ENCODE measurements at places on chromosomes 7 and 10.

DNA sequence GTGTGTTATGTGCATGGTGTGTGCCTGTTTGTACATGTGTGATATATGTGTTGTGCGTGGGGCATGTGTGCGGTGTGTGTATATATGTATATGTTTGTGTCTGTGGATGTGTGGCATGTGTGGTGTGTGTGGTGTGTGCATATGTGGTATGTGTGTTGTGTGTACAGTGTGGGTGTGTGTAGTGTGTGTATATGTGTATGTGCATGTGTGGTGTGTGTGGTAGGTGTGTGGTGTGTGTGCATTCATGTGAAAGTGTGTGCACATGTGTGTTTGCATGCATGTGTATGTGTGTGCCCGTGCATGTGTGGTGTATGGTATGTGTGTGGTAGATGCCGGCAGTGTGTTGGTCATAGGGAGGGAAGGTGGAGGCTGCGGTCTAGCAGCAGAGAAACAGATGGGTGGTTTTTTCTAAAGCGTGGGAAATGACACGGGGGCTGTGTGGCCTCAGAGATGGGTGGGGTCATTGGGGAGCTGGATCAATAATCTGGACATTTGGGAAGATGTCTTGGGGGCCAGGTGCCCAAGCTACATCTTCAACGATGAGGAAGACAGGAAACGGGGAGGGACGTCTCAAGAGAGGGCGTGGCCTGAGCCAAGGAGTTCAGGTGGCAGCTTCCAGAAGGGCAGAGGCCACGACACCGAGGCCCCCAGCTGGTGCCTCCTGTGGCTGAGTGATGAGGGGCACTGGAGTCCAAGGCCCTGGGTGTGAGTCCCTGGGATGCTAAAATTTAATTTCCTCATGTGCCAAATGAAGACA is 481.3 kb downstream of the DNAJB6 start:
- DNase-seq, result no peak

- no peak for DNase-seq
Observed at GRCh38 chr7:31991846-31992245, 78.4 kb downstream of the PDE1C start.

DNA sequence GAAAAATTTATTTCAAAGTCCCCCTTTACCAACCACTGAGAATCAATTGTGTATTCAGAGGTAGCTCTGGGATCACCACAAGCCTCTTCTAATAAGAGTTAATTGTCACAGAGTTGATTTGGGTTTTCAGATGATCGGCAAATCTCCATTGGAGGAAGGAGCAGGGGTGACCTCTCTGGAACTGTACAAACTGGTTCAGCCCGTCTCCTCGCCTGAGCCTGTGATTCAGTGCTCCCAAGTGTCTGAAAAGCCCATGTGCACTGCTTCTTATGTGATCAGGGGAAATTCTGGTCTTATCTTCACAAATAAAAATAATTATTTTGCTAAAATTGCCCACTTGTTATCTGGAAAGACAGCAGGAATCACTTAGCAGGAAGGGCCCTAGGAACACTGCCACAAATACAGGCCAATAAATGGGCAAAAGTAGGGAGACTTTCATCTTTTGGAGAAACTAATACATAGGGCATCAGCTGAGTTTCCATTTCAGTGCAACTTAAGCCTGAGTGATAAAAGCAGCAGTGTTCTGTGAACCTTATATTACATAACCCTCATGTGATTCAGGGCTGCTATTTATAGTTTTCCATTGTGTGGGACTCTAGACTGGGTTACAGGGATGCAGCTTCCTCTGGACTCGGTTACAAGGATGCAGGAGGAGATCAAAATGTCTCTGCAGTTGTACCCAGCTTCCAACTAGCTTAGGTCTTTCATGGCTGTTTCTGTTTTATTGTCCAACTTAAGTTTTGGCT is 32.3 kb downstream of the CDK1 start:
- no peak for DNase-seq

DNA sequence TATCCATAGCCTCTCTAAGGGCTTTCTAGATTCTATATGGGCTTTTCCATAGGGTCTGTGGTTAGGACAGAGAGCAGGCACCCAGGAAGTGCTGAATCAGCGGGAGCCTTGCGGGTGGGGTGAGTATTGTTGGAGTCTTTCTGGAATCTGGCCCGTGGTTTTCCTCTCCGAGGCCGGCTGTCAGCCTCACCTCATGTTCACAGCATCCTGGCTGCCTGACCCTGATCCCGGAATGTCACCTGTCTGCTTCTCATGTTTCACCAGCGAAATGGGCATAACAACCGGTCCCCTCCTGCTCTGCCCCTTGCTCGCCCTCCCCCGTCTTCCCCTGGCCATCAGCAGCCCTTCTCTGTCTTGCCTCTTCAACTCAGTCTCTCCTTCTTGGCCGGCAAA is 36.5 kb downstream of the DDIT4 start:
- no peak for DNase-seq

GRCh38 chr7:26007510-26007909 is 144.5 kb upstream of the NFE2L3 start:
- no peak for DNase-seq

- no peak for DNase-seq
Observed at GRCh38 chr10:91856637-91857036, 52.6 kb downstream of the FGFBP3 start.

GRCh38 chr10:101867931-101868330 is 24.3 kb upstream of the KCNIP2 start:
- no peak for DNase-seq

GRCh38 chr10:101380353-101381017 is 26.5 kb downstream of the BTRC start:
- DNase-seq, result no peak

DNA sequence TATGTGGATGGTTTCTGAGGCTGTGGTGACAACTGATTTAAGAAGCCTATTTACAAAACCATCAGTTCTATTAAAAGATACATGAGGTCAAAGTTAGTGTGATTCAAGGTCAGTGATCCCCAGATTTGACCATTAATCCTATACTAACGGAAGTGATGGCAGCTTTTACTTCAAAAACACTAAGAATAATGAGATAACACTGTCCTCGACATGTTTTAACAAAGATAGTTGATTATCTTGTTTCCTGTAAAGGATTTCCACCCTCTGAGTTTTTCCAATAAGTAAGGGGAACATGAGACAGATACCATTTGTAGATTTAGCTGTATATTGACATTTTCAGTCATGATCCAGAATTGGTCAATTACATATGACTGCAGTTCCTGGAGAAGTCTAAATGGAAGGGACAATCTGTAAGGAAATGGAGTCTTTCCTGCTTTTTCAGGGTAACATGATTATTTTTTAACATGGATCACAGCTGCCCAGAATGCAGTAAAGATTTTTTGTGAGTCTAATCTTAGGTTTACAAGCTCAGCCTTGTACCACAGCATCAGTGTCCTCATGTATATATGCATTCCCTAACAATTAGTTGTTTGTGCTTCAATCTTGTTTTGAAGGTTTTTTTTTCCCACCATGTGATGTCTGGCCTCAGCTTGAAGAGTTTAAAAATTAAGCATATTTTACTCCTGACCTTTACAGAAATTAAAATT is 188.0 kb downstream of the PPP1R9A start:
- no peak for DNase-seq

GRCh38 chr10:82982110-82982608 is 1107.2 kb downstream of the NRG3 start:
- no peak for DNase-seq

- no peak for DNase-seq
Observed at GRCh38 chr7:7761340-7761973, 43.0 kb upstream of the RPA3 start.

DNA sequence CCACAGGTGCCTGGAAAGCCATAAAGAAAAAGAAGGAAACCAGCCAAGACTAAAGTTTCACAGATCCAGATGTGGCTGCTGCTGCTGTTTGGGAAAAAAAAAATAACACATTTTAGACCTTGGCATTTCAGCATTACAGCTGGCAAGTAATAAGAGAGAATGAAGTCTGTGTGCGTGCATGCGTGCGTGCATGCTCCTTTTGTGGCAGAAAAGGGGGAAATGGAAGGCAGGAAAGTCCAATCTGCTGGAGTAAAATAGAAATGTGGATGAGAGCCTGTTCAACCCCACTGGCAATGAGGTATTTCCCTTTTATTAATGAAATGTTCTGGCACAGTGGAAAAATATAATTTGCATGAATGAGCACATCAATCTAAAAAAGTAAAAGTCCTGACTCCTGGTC is 137.0 kb upstream of the SEMA3A start:
- DNase-seq, result no peak

GRCh38 chr7:152924238-152924637 is 164.7 kb downstream of the ACTR3B start:
- no peak for DNase-seq

DNA sequence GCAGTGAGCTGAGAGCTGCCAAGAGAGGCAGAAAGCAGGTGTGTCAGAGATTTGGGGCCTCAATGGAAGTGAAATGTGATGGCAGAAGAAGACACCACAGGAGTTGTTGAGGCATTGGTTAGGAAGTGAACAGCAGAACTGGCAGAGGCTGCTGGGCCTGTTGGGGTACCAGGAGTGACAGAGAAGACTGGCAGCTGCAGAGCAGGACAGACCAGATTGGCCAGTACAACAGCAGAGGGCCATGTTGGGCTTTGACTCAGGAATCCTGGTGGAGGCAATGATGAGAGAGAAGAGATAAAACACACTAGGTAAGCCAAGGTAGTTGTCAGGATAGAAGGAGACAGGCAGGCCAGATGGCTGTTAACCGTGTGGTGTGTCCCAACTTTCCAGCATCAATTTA is 19.9 kb upstream of the HERPUD2 start:
- no peak for DNase-seq

DNA sequence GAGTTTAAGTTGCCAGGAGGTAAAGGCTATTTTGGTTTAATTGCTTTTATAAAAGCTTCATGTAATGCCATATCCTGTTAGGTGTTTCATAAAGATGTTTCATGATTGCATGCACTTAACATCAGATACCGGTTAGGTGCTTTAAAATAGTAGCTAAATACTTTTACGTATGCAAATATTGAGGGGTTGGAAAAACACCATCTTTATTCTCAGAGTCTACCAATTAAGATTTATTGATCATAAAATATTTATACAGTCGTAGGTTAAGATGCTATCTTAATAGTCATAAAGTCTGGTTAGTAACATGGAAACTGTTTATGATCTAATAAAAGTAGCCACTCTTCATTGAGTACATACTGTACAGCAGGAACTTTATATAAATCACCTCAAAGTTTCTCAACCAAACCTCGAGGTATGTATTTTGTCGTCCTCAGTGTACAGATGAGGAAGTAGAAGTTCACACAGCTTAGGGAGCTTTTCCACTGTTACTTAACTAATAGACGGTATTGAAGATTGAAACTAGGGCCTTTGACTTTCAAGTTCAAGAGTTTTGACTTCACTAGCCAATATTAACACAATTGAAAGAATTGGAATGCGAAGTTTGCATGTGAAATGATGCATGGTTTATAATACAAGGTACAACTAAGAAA is 897.1 kb downstream of the GATA3 start:
- no peak for DNase-seq

- no peak for DNase-seq
Observed at GRCh38 chr7:93737953-93738352, 152.6 kb downstream of the TFPI2 start.

DNA sequence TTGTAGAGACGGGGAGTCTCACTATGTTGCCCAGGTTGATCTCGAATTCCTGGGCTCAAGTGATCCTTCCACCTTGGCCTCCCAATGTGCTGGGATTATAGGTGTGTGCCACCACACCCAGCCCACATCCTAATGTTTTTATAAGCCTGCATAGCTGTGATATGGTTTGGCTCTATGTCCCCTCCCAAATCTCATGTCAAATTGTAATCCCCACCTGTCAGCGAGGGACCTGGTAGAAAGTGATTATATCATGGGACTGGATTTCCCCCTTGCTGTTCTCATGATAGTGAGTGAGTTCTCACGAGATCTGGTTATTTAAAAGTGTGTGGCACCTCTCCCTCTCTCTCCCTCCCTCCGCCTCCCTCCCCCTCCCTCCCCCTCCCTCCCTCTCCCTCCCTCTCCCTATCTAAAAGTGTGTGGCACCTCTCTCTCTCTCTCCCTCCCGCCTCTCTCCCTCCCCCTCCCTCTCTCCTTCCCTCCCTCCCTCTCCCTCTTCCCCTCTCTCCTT is 13.9 kb downstream of the BAMBI start:
- DNase-seq, result no peak

Measured in effector CD4-positive, alpha-beta T cell (primary cell).